HS-5 (cell line): ENCODE measurements at places on chromosomes 3 and 15.
A peak's percentile ranks its signal among the peaks of the same experiment; 100 is the strongest.

- DNase-seq: no peak
These were observed 55.8 kb downstream of the TBL1XR1 start for GRCh38 chr3:177141471-177141870.

DNA sequence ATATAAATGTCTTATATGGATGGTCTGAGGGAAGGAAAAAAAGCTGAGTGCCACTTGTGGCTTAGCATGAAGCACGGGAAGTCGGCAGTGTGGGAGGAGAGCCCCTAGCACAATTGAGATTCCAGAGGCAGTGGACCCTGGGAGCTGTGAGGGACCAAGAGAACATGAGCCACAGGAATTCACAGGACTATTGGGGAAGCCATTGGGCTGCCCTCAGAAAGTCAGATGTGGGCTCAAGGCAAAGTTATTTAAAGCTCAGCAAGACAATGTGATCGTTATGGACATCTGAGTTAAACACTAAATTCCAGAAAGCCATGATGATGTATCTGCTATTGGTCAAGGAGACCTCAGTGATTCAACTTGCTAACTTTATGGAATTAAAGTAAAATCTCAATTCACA, 380.8 kb upstream of the IL12A start:
- DNase-seq: no peak

GRCh38 chr3:179591313-179591712, 13.1 kb downstream of the MRPL47 start:
- DNase-seq: no peak

DNA sequence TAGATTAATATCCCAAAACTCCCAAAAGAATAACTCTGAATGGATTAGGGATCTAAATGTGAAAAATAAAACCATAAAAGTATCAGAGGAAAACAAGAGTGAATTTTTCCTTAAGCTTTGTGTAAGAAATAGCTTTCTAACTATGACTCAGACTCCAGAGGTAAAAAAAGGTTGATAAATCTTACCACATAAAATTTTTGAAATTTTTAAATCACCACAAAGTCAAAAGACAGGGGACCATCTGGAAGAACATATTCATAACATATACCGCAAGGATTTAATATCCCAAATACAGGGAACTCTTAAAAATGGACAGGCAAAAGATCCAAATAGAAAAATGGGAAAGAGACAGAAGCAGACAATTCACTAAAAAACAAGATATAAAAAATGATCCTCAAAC, 145.0 kb downstream of the ARNT2 start:
- DNase-seq: peak; percentile 60

DNA sequence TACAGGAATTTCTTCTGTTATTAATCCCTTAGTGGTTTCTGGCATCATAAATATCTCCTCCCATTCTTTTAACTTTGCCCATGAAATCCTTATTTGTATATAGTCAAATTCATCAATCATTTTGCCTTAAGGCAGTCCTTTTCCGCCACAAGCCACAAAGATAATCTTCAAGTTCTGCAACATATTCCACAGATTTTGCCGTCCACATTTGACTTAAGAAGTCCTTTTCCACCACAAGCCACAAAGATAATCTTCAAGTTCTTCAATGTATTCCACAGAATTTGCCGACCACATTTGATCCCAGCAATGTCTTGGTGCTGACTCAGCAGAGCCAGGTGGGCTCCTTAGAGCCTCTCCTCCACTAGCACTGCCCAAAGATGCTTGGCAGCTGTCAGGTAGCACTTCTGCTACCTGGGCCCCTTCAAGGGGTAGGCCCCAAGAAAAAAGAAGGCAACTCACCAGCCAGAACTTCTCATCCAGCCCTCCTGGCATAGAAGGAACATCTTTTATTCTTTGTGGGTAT, 35.0 kb downstream of the SEC22C start:
- no peak for DNase-seq

- DNase-seq: no peak
These were observed 63.7 kb downstream of the ZIC1 start for GRCh38 chr3:147472846-147473245.

DNA sequence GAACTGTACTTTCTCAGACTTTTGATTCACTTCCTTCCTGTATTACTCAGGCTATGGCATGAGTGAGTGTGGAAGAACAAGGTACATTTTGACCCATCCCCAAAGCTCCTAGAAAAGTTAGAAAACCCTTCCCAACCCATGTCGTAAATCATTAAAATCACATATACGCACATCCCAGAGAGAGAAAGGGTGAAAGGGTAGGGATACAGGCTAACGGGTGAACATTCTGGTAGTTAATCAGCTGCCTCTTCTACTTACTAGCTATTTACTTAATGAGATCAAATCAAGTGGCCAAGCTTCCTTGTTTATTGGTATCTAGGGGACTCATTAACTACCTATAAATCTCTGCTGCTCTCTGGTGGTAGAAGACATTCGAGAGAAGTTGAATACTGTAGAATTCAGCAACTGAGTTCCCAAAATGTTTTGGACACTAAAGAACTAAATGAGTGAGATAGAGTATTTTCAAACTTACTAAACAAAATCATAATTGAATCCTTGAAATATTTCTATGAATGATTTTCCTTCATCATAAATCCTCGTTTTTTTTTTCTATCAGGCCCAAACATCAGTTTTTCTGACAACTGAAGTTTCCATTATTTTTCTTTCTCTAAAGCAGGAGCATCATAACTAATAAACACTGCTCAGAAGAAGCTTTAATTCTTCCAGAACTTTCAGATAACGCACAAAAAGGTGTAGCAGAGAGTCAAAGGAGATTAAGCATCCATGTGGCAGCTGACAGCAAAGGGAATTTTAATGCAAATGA, 124.2 kb downstream of the IMPG2 start:
- DNase-seq: peak; percentile 71

- no peak for DNase-seq
These were observed 318.6 kb upstream of the SATB1 start for GRCh38 chr3:18743761-18744160.
